ENCODE measurements at places on chromosomes 5 and 9. TPM values are rescaled to one million over a fixed set of nuclear protein-coding genes. Genes with fewer than 3 reads are reported as not detected.

TMEFF1 gene
- polyA plus RNA-seq, result not detected

RUSC2 gene
- 0.05 TPM for polyA plus RNA-seq

- no peak overlapping the region for H3K4me3 ChIP-seq
- H3K4me1 ChIP-seq, result no peaks in the 10 kb centered on the region
- no peak for DNase-seq
- no peak overlapping the region for H3K27ac ChIP-seq
- H3K36me3 ChIP-seq, result no peaks in the 10 kb centered on the region
- peaks cover 22% of the 10 kb centered on the region for H3K27me3 ChIP-seq
Measured at GRCh38 chr5:137497396-137498290, 1.5 kb downstream of the SPOCK1 start.

DNA sequence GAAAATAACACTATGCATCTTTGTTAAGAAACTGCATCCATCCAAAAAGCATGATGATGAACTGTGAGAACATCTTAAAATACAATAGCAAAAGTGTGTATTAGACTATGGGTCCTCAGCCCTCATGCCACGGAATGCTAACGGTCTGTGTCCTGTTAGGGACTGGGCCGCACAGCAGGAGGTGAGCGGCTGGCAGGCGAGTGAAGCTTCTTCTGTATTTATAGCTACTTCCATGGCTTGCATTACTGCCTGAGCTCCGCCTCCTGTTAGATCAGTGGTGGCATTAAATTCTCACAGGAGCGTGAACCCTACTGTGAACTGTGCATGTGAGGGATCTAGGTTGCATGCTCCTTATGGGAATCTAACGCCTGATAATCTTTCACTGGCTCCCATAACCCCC lies 129.8 kb downstream of the NXNL2 start:
- no peak for DNase-seq
- H3K36me3 ChIP-seq, result no peaks in the 10 kb centered on the region
- H3K4me1 ChIP-seq, result no peaks in the 10 kb centered on the region
- no peak overlapping the region for H3K4me3 ChIP-seq
- H3K27ac ChIP-seq, result no peak overlapping the region

DNA sequence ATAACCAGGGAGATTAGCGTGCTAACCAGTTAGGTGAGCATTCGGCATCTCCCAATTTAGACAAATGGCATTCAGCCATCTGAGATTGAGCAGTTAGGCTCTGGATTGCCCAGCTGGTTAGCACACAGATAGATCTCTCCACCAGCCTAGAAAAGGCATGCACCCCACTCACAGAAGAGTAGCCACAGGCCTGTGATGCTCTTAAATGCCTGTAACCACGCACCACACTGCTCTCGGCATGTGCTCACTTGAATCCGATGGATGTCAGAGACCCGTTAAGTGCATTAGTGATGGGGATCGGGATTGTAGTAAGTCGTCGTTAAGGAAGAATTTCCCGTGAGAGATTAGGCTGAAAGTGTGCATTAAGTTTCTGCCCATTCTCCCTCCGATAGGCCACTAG lies 23.0 kb downstream of the MARCHF6 start:
- H3K27ac ChIP-seq, result peak overlapping the region; percentile 72
- H3K4me3 ChIP-seq, result peak overlapping the region; percentile 62
- H3K36me3 ChIP-seq, result peaks cover 5% of the 10 kb centered on the region
- H3K4me1 ChIP-seq, result peaks cover 65% of the 10 kb centered on the region

DNA sequence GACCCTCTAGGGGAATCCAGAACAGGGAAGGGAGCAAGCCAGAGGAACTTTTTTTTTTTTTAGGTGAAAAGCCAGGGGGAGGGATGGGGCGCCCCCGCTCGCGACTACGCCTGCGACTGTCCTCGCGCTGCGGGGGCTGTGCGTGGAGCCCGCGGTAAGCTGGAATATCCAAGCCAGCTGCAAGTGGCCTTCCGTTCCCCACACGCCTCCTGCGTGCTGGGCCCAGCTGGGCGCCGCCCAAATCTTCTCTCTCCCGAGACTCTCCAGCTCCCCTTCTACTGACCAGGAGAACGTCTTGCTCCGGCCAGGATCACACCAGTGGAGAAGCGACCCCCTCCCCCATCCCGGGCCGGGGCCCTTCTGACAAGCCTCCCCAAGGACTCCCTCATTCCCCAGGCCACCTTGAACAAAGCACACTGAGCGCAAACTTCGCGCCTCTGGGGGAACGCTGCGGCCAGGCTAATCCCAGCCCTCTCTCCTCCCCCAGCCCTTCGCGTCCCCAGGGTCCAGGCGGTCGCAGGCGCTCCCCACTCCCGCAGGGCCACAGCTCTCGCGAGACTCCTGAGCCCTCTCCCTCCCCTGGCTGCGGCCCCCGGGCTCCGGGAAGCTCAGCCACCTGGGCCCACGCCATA lies 6.6 kb downstream of the BARX1 start:
- H3K4me1 ChIP-seq, result peaks cover 22% of the 10 kb centered on the region
- H3K4me3 ChIP-seq, result no peak overlapping the region
- H3K27me3 ChIP-seq, result peaks cover 42% of the 10 kb centered on the region
- H3K36me3 ChIP-seq, result peaks cover 7% of the 10 kb centered on the region
- no peak overlapping the region for H3K27ac ChIP-seq

Data from naive thymus-derived CD8-positive, alpha-beta T cell (primary cell).